Mammary epithelial cell (primary cell): ENCODE measurements at places on chromosomes 6 and 20. TPM values are rescaled to one million over a fixed set of nuclear protein-coding genes. Genes with fewer than 3 reads are reported as not detected.
A peak's percentile ranks its signal among the peaks of the same experiment; 100 is the strongest.

GRCh38 chr6:26216886-26217713, 129.9 kb downstream of the HFE start:
- DNase-seq = no peak

GRCh38 chr20:12409501-12409900, 491.8 kb downstream of the BTBD3 start:
- peak; percentile 75 for DNase-seq

Gene CPXM1
- polyA plus RNA-seq = not detected

GRCh38 chr20:23955896-23956295, 32.7 kb downstream of the GGTLC1 start:
- DNase-seq = no peak

GRCh38 chr6:163281634-163282033, 132.9 kb upstream of the QKI start:
- no peak for DNase-seq

Gene MOG
- not detected for polyA plus RNA-seq

Gene CST2
- polyA plus RNA-seq = not detected

- peak; percentile 20 for DNase-seq
Observed at GRCh38 chr6:36544228-36544627, 3.1 kb downstream of the STK38 start.

GRCh38 chr6:15495375-15495901, 167.4 kb downstream of the DTNBP1 start:
- no peak for DNase-seq

- no peak for DNase-seq
Observed at GRCh38 chr20:58438970-58439808, 50.2 kb downstream of the VAPB start.

DNA sequence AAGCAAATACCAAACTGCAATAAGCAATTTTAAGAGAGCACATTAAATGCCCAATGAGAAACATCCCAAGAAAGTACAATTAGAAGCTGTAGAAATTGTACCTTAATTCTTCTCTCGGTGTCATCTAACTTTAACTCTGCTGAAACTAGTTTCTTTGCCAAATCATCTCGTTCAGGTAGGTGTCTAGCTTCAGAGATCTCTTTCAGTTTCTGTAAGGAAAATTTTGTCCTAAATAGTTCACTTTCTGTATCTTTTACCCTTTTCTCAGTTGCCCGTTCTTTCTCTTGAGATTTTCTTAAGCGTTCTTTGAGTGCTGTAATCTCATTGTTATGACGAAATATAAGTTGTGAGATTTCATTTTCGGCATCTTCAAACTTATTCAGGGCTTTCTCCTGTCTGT, 24.1 kb downstream of the LCA5 start:
- no peak for DNase-seq

DNA sequence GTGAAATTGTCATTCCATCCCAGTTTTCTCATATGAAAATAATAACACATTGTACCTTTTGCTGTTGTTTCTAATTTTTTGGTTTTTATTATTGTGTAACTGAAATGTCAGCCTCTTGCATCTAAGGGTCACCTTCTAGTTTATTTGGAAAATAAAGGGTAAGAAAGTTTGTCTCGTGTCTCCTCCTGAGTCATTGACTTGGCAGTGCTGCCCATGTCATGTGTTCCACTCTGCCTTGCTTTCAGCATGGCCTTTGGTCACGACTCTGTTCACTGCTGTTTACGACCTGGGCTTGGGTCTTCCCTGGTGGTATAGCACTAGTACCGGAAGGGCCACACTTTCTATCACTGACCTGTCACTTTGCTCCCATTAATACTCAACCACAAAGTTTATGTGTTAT, 171.4 kb upstream of the RSPO3 start:
- DNase-seq = no peak

DNA sequence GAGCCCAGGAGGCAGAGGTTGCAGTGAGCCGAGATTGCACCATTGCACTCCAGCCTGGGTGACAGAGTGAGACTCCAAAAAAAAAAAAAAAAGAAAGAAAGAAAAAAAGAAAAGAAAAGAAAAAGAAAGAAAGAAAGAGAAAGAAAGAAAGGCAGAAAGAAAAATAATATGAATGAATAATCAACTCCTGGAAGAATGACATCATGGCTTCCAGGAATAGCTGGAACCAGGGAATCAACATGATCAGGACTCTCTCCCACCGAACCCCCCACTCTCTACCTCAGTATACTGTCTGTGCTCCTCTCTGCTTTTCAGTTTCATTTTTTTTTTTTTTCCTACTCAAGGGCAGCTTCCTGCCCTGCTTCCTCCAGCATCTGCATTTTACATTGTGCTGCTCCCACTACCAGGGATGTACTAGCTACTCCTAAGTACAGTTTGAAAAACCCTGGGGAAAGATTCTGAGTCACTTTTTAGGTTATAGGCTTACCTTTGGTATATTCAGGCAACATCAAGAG, 19.7 kb upstream of the MTCL3 start:
- DNase-seq = no peak

- no peak for DNase-seq
Observed at GRCh38 chr6:140018588-140018987, 644.1 kb upstream of the CITED2 start.

GRCh38 chr6:118501765-118502164, 46.3 kb upstream of the PLN start:
- DNase-seq = no peak

Gene RBL1
- 5.6 TPM for polyA plus RNA-seq

Gene KCNK16
- polyA plus RNA-seq = not detected

DNA sequence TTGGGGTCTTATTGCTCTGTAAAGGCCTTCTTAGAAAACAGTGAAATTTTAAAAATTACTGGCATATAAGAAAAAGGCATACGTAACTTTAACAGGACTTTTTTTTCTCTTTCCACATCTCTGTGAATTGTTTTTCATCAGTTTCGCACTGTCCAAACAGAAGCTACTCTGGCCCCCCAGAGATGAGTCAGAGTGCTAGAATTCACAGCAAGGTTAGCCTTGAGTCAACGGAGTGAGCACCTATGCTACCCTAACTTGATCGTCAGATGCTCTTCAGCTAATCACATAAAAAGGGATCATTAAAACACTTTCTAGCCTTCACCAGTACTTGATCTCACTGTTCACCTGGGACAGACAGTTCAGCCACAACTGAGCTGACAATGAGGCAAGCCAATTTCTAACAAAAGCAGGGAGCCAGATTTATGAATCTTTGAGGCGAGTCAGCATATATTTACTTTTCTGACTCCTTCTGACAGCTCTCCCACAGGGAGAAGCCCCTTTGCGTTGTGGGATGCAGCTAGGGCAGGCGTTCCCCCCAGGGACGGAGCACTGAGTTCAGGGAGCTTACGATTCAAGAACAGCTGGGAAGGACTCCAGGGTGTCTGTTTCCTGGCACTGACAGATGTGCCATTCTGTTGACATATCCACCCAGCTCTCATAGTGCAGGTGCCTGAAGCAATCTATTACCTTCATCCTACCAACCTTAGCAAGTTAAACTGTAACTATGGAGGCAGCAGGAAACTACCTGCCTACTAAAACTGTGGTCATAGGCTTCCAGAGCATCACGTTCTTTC, 46.4 kb upstream of the SPDEF start:
- no peak for DNase-seq

GRCh38 chr6:42509256-42509655, 54.6 kb upstream of the UBR2 start:
- no peak for DNase-seq

Gene ZNF165
- 1.2 TPM for polyA plus RNA-seq
